ENCODE measurements at places on chromosomes 2 and 18.

DNA sequence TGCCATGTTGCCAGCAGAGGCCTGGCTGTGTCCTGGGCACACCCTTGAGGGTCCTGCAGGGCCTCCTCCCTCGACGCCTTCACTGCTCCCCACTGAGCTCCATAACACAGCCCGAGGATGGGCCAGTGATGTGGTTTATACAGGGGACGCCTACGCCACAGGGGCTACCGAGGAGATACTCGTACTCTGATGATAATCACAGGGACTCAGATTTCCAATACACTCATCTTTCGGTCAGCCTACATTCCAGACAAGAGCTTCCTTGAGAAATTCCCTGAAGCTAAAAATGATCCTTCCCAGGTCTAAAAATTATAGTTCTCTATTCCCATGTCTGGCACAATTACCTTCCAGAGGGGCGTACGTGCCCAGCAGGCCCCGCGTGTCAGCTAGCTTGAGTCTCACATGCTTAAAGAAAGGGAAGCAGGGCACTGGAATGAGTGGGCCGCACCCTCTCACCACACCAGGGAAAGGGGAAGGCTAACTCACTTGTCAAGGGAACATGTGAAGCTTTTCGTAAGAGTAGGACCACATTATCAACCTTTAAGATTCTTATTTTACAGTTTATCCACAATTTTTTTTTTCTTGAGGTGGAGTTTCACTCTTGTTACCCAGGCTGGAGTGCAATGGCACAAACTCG lies 159.5 kb upstream of the NDUFV2 start:
- DNase-seq, result no peak

DNA sequence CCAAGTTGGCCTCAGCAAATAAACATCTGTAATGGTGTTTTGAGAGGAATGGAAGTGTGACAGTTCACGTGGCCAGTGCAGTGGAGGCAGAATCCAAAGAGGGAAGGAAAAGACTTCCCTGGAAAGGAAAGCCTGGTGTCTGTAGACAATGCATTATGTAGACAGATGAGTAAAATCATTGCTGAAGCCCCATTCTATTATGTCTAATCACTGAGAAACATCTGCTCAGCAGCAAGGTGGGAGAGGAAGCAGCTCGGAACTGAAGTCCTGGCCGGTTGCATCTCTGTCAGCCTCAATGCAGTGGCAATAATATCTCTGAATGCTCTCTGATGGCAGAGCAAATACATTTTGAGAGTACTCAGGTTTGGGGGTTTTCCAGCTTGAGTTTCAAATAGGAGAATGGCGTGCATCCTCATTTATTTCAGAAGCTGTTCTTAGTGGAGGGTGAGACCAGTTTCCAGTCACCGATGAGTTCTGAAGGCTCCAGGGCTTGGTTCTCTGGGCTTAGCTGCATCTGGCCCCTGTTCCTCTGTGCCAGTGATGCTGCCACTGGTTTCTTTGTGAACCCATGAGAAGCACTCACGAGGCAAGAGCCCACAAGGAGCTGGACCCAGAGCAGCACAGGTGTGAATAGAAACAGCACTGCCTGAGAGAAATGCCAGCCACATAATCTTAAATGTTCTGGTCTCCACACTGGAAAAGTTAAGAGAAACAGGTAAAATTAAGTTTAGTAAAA lies 63.3 kb downstream of the RPIA start:
- DNase-seq, result no peak

- no peak for DNase-seq
Observed at GRCh38 chr2:233912691-233913423, 4.3 kb upstream of the TRPM8 start.

DNA sequence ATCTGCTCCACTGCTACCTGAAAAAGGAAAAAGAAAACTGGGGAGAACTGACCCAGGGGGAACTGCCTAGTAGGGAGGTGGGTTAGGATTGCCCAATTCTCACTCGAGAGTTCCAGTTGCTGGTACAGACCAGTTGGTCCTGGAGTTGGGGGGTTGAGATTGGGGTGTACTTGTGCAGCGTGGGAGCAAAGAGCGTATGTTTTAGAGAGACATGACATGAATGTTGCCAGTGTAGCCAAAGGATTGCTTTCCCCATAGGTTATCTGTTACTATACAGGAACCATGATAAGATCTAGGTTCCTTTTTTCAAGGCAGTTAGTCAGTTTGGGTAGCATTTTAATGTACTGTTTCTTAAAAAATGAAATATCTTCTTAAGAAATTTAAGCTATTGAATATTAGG lies 68.6 kb downstream of the APLF start:
- no peak for DNase-seq

DNA sequence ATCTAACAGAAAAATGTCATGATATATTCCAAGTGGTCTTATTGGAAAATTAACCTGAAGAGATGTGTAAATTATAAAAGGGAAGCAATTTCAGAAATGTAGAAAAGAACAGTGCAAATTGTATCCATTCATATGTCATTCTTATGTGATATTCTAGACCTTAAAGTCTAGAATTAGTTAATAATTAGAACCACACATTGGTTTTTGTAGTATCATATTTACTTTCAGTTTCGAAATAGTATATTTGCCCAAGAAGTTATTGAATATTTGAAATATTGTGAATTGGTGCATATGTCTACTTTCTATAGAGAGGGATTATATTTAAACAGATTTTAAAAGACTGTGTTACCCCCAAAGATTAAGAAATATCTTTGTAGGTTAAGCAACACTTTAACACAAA lies 1348.6 kb upstream of the ACVR2A start:
- DNase-seq, result no peak

GRCh38 chr18:63963615-63964256 lies 6.1 kb upstream of the SERPINB8 start:
- no peak for DNase-seq

DNA sequence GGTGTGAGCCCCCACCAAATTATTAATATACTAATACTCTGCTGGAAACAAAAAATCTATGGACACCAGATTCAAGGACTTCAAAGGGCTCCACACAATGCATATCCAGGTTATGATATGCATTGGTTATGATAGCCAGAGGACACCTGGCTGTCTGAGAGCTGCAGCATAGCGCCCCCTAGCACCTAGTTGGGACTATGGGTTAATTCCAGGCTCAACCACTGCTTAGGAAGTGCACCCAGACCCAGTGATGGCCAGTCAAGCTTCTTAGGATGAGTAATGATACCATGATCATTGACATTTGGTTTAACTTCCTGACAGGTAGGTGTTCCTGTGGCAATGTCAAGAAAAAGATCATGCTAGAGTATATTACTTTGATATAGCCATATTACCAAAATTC lies 3.8 kb upstream of the FRZB start:
- no peak for DNase-seq

- no peak for DNase-seq
Observed at GRCh38 chr2:218357236-218358177, 850 bp downstream of the CATIP start.

Data from skin of body (tissue), 3 donors.